ENCODE measurements at places on chromosomes 12 and 14.

DNA sequence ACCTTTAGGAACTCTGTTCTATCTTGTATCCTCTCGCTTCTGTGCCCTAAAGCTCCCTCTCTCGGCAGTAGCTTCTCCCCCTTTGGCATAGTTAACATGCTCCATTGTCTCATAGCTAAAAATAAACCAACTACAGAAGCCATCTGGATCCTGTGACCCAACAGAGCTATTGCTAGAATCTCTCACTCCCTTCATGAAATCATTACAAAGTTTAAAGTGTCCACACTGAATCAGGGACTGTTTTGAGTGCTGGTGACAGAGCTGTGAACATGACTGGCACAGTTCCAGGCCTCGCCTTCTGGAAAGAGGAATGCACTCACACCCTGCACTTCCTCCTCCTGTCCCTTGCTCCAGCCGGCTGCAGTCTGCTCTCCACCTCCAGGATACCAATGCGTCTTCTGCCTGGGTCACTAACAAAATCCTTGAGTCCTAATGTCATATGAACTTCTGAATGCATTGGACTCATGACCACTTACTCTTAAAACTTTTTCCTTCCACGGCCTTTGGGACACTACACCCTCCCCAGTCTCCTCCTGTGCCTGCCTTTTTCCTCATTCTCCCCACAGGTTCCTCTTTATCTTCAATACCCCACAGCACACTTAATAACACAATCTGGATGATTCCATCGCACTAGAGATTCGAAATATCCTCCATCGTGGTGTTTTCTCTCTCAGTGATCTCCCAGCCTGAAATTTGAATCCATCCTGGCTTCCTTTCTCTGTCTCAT, 13.2 kb downstream of the PLBD1 start:
- peak; percentile 27 for DNase-seq

- no peak for DNase-seq
Measured at GRCh38 chr12:7498809-7499208, 4.8 kb downstream of the CD163 start.

DNA sequence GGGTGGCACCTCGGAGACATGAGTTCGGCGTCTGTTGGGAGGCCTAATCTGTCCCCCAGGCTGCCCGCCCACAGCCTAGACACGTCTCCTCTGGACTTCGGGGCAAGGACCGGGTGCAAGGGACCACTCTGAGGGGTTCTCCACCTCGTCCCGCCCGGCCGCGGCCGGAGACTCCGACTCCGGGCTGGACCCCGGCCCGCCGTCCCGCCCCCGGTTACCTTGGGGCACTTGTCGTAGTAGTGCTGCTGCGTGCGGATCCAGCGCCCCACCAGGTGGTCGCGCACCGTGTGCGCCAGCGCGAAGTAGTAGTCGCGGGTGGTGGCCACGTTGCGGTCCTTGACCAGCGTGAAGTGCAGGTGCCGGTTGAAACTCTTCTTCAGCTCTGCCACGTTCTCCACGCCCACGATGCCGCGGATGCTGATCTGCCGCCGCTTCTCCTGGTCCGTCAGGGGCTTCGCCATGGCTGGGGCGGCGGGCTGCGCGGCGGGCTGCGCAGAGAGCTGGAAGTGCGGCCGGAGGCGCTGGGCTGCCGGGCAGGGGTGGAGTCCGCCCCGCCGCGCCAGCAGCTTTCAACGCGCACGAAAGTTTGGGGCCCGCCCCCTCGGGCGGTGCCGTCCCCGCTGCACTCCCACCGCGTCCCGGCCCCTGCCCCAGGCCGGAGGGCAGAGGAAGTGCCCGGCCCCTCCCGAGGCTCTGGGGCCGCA, at the start of gene PYGL:
Gene PYGL, minus strand, starts transcription at position 541 of the 704 bp plus-strand sequence. Its CDS starts 80 bp downstream, at position 461.
- no peak for DNase-seq

DNA sequence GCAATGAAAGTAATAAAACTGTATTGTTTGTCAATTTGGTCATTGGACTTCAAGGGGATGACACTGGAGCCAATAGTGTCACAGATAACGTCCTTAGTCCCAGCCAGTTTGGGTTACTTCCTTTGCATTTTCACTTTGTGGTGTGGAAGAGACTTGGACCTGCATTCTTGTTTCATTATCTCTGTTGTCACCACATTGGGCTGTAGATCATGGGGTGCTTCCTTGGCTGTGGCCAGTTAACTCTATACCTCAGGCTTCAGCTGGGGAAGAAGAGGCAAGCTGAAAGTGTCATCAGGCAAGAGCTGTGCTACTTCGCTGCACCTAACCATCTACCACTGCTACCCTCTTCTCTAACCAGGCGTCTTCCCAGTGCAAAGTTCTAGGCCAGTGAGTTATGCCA, 15.1 kb upstream of the CISTR start:
- DNase-seq = no peak

GRCh38 chr14:103630364-103631108, 1.5 kb downstream of the KLC1 start:
- no peak for DNase-seq

DNA sequence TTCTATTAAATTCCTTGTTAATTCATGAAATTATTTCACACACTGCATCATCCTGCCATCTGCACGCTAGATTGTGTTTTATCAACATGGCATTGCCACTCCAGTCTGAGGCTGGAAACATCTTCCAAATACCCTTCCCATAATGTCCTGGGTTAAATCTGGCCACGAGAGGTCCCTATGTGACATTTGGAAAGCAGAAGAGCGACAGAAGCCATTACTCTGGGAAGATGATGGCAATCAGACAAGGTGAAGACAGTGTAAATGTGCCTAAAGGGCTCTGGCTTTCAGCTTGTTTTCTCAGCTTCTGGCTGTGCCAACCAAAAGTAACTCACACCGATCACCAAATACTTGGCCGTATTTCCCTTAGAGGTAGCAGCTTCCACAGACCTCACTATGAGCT, 144.8 kb downstream of the CAPZA3 start:
- DNase-seq = no peak

GRCh38 chr14:84610086-84610485, 919.9 kb upstream of the FLRT2 start:
- no peak for DNase-seq

DNA sequence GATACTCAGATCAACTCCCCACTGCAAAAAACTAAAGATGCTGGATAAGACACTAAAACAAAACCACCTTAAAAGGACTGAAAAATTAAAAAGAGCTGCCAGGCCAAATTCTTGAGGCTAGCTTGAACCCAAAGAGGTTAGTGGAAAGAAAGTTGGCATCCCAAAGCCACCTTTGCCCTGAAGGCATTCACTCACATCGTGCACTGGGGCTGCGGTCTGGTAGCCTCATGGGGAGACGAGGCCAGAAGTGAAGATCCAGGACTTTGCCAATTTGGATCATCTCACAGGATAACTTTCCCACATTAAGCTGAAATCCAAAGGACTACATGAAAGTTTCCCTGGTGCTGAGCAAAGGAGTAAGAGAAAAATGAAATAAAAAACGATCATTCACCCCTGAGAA, 63.9 kb downstream of the EFCAB11 start:
- no peak for DNase-seq

GRCh38 chr14:99721792-99722516, 37.9 kb downstream of the CYP46A1 start:
- no peak for DNase-seq

DNA sequence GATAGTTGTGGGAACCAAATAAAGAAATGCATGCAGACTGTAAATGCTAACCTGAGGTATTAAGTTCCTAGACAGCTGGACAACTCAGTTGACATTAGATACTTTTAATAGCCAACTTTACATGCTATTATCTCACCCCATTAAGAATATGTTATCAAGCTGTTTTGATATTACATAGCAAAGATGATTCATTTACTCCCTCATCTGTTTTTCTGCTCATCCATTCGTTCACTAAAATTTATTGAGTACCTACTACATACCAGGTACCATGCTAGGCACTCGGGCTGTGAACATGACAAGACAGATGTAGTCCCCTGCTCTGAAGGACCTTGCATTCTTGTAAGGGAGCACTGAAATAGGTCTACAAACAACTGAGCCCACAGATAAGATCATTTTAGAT, 192.4 kb downstream of the DACT1 start:
- no peak for DNase-seq

DNA sequence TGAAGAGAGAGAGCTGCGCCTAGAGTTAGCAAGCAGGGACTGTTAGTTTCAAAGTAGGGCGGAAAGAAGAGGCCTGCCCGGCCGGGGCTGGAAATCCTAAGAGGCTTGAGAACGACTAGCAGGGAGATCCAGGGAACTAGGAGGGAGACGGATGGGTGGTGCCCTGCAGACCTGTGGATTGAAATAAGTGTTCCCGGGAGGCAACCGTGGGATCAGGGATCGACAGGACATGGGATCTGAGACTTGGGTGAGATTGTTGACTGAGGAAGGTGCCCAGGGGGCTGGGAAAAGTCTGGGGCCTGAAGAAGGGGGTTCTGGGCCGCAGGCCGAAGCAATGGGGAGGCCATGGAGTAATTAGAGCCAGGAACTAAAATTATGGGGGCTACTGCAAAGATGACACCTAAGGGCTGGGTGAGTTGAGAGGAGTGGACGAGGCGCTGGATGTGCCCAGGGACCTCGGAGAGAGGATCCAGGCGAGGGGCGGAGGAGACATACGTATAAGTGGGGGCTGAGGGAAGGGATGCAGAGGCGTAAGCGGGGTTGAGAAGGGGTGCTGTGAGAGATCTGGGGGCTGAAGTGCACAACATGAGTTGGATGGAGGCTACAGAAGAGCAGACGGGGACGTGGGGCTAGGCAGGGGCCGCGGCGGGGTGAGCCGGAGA, 635 bp downstream of the LTA4H start:
- no peak for DNase-seq

DNA sequence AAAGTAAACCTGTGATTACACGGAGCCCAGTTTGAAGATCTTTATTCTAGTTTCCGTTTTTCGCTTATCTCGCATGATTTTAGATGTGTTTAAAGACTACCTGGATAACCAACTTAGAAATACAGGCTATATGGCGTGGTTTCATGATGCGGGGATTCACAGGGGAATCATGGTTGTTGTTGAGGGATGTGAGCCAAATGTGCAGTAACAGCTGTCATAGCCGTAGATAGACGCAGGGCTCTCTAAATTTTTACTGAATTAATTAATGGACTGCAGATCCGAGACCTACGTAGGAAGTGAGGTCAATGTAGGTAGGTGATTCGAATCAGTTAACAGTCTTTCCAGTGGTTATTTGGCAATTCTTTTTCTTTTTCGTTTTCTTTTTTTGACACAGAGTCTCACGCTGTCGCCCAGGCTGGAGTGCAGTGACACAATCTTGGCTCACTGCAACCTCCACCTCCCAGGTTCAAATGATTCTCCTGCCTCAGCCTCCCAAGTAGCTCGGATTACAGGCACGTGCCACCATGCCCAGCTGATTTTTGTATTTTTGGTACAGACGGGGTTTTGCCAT, 144.9 kb upstream of the AMIGO2 start:
- no peak for DNase-seq

GRCh38 chr12:124939079-124939420, 24.6 kb upstream of the UBC start:
- DNase-seq = no peak

DNA sequence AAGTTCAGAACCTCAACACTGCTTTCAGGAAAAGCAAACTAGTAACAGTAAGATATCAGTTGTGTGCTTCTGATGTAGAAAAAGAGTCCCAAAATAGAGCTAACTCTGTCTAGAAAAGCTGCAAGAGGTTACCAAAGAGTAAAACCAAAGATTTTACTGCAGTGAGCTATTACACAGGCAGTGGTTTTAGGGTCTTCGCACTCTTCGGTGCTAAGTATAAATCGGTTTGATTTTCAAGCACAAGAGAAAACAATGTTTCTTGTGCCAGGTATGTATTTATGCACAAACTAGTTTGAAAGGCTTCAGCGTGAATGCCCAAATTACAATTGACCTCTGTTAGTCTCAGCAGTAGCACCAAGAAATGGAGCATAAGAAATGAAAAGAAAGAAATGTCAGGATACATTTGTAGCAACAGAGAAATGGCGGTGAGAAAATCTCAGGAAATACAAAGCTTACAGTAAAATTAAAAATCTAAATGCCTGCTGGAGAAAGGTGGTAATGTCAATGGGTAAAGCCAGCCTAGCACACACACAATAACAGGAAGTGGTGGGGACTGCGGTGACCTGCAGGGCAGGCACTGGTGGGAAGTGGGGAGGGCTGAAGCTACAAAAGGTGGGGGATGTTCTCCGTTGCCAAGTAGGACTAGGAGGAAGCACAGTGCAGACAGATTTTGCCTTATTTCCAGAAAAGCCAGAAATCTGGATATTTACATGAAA, 18.0 kb upstream of the DYRK2 start:
- DNase-seq = no peak

DNA sequence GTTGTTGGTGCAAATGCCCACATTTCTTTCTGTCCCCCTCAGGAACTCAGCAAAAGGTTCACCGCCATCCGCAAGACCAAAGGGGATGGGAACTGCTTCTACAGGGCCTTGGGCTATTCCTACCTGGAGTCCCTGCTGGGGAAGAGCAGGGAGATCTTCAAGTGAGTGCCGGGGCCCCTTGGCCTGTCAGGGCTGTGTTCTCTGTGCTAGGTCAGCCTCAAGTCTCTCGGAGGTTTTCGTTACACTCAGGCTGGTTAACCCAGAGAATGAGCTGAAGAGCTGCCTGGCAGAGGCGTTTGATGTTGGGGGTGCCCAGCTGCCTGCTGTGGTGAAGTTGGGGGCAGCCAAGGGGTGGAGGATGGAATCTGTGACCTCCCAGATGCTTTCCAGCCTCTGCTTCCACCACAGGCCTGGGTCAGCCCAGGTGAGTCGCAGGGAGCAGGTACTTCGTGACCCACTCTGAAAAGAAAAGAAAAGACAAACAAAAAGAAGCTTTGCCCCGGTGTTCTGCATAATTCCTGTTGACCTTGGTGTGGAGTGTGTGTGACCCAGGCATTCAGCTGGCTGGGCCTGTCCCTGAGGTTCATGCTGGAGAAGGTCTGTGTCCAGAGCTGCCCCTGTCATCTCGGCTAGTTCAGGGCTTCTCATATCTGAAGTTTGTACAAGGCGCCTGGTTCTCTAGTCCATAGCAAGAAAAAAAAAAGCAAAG, 12.9 kb downstream of the OTUB2 start:
- no peak for DNase-seq

DNA sequence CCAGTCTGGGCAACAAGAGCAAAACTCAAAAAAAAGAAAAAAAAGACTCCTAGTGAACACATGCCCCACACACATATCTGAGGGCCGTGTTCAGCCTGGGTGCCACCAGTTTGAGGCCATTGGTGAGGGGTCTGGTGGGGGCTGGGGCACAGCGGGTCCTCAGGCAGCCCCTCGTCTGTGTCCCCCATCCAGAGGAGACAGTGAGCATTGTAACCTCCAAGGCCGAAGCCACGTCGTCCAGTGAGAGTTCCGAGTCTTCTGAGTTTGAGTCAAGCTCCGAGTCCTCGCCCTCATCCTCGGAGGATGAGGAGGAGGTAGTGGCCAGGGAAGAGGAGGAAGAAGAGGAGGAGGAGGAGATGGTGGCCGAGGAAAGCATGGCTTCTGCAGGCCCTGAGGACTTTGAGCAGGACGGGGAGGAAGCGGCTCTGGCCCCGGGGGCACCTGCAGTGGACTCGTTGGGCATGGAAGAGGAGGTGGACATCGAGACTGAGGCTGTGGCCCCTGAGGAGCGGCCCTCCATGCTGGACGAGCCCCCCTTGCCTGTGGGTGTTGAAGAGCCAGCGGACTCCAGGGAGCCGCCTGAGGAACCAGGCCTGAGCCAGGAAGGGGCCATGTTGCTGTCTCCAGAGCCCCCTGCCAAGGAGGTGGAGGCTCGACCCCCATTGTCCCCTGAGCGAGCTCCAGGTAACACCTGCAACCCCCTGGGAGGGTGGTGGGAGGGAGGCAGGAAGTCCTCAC, 15.6 kb downstream of the SETD1B start:
- no peak for DNase-seq
